ENCODE measurements at places on chromosomes 6 and 20. TPM values are rescaled to one million over a fixed set of nuclear protein-coding genes. Genes with fewer than 3 reads are reported as not detected.

DNA sequence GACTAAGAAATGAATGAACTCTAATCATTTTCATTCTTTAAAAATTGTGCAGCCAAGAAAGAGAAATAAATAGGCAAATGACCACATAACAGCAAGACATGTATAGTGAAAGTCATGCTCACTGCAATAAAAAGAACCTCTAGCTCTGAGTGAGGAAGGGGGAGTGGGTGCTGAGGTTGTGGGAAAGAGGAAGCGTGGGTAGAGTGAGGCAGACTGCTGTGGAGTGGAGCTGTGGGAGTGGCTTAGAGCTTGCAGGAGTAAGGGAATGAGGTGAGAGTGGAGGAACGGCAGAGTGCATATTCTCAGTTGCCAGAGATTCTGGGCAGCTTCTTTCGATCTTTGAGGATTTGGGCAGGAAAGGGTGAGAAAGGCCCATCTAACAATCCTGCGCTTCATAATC lies 10.4 kb downstream of the DEFB129 start:
- peaks cover 18% of the 10 kb centered on the region for H3K4me1 ChIP-seq
- peak overlapping the region; percentile 72 for H3K27ac ChIP-seq
- no peaks in the 10 kb centered on the region for H3K27me3 ChIP-seq
- no peak for DNase-seq
- H3K4me3 ChIP-seq, result peak overlapping the region; percentile 54

GRCh38 chr20:50711113-50711825 lies 19.9 kb upstream of the RIPOR3 start:
- no peaks in the 10 kb centered on the region for H3K36me3 ChIP-seq
- H3K4me3 ChIP-seq, result no peak overlapping the region
- no peak for DNase-seq
- H3K27ac ChIP-seq, result peak overlapping the region; percentile 18
- no peaks in the 10 kb centered on the region for H3K4me1 ChIP-seq

Gene E2F1
- 6.2 TPM for polyA plus RNA-seq

Gene LY86
- 131 TPM for polyA plus RNA-seq

Gene GINS1
- polyA plus RNA-seq, result 2.9 TPM

Gene SLC17A2
- polyA plus RNA-seq, result not detected

All from spleen (tissue), 13 donors.